ENCODE measurements at places on chromosomes 6 and 20. TPM values are rescaled to one million over a fixed set of nuclear protein-coding genes. Genes with fewer than 3 reads are reported as not detected.
A peak's percentile ranks its signal among the peaks of the same experiment; 100 is the strongest.

DNA sequence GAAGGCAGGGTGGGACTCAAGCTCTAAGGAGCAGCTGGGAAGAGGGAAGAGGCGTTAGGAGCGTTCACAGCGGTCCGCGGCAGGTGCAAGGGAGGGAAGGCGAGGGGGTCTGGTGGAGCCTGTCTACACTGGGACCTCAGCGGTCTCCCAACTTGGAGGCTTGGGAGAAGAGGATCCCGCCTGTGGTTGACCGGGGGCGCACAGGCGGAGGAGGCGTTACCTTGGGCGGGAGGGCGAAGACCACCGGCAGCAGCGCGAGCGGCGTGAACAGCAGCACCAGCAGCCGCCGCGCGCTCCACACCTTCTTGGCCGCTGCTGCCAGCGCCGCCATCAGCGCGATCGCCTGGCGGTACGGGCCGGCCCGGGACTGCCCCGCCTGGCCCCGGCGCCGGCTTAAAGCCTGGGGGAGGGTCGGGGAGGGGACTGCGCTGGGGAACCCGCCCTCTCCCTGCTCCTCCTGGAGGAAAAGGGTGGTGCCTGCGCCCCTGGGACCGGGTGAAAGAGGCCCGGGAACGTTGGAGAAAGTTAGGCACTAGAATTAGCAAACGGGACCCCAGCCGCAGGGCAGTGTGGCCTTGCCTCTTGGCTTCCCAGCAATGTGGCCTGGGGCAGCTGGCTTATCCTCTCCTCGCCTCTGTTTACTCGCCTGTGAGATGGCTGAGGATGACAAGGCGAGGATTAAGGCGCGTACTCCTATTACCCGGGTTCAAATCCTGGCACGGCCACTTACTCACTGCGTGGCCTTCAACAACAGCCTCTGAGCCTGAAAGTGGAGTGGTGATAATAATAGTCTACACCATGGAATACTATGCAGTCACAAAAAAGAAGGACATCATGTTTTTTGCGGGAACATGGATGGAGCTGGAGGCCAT is at the start of gene SLC13A3:
Gene SLC13A3, minus strand, starts transcription at position 369 of the 872 bp plus-strand sequence. Its CDS starts 38 bp downstream, at position 331.
- no peak for DNase-seq

DNA sequence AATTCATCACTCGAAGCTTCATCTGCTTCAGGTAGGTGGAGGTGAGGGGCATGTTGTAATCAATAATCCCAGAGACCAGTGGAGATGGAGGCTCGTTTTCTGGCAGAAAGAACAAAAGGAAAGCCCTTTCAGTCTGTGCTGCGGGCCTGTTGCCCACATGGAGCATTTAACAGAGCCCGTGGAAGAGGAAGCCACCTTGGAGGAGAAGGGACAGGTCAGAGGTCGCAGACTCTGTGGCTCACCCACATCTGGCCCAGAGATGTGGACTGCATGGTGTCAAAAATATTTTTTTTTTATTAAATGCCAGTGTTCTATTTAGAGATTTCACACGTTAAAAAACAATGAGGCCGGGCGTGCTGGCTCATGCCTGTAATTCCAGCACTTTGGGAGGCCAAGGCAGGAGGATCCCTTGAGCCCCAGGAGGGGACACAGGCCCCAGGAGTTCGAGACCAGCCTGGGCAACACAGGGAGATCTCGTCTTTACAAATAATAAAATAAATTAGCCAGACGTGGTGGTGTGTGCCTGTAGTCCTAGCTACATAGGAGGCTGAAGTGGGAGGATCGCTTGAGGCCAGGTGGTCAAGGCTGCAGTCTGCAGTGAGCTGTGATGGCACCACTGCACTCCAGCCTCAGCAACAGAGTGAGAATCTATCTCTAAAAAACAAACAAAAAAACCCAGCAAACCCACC is 73.6 kb downstream of the NOL4L start:
- no peak for DNase-seq

DNA sequence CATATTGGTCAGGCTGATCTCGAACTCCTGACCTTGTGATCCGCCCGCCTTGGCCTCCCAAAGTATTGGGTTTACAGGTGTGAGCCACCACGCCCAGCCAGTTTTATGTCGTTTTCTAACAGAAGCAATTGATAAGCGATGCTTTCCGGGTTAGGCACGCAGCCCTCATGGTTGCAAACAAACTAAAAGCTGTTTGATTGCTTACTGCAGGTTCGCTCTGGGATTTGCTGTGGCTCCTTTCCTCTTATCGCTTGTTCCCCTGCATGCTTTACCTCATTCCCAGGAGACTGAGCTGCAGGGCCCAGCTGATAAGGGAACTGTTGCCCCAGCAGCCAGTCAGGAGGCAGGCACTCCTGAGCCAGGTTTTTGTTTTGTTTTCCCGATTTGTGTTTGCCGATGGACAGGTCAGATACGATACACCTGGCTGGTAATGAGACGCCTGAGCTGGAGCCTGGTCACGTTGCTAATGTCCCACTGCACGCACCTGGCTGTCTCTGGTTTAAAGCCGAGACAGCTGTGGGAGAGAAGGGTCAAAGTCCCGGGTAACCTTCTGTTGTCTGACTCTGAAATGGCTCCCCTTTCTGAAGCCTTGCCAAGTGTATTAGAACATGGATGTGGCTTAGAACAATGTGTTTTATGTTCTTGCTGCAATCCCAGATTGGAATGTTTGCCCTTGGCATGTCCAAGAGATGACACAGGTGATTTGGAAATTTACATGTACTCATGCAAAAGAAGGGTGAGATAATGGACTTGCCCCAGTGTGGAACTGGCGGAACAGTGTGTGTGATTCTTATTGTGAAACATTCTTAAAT is 19.9 kb downstream of the DSP start:
- no peak for DNase-seq

GRCh38 chr20:62745279-62745951 is 36.8 kb downstream of the NTSR1 start:
- DNase-seq = no peak

DNA sequence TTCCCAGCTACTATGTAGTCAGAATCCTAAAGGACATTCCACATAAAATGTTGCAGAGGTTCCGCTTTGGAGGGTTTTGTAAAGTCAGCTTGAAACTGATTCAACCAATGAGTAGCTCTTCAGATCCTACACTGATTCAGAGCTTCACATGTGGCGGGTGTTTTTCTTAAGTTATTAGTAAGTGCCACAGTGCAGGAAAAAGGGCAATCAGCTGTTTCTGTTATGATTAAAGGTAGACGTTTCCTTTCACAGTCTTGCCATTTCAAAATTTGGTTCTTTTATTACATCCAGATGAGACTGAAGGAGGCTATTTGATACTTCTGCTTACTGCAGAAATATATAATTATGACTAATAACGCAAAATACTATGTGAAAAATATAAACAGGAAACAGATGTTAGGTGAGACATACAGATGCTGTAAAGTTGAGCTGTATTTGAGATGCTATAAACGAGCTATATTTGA is 443.9 kb downstream of the CDKAL1 start:
- DNase-seq = no peak

- DNase-seq = peak; percentile 29
Measured at GRCh38 chr20:6590891-6591637, 176.4 kb upstream of the BMP2 start.

DNA sequence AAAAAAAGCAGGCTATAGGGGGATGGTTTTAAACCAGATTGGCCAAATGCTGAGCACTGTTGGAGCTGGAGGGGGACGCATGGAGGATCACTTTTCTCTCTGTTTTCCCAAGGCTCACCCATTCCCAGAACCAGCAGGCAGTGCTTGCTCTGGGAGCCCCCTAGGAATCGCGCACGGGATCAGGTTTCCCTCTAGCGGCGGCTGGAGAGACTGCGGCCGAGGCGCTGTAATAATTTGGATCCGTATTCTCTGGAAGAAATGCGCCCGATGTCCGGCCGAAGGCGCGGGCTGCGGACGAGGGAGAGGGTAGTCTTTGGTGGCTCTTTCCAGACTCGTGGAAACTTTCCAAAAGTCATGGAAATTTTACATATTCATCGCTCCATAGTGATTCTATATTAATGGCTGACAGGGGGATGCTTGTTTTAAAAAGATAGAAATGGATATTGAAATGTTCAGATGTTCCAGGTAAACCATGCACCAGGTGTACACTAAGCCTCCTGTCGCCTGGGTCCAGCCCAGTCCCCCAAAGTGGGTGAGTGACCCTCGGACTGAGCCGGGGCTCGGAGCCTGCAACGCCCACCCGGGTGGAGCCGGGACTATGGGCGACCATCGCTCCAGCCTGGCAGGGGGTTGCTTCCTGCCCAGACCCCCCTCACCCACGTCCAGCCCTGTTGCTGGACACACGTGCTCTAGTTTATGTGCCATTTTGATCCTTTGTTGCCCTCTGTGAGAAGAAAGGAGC is 78.7 kb upstream of the PHACTR3 start:
- peak; percentile 10 for DNase-seq

DNA sequence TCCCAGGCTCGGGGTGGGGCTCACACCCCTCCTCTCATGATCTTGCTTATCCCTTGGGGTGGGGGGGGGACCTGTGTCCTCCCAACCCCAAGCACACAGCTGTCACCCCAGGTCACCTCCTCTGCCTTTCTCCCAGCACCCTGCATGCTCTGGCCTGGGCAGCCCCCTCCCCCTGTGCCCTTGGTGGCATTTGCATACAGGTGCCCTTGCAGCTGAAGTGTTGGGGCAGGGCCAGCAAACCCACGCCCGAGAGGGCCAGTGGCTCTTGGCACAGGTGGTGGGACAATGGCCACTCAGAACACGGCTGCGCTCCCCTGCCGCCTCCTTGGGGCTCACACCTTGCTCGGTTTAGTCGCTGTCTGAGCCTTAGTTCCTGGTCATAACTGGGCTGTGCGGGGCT is 11.3 kb upstream of the MYT1 start:
- DNase-seq = no peak

GRCh38 chr20:62015540-62016288 is 50.0 kb downstream of the TAF4 start:
- no peak for DNase-seq

GRCh38 chr6:166852451-166852975 is 103.8 kb downstream of the RNASET2 start:
- no peak for DNase-seq

GRCh38 chr20:51360451-51361201 is 181.9 kb downstream of the NFATC2 start:
- no peak for DNase-seq

DNA sequence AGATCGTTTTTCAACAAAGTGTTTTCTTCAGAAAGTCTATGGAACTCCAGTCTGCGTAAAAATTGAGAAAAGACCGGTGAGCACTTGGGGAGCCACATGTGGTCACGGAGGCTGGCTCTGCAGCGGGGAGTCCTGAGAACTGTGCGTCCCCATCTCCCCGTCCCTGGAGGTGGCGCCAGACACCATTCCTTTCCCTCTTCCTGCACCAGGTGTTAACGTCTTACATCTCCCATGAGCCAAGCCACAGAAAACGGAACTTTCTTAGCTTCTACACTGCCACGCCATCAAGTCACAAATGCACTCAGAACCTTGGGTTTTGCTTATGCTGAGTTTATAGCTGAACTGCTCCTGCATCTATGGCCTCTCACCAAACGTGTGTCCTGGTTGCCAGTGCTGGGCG is 62.6 kb downstream of the GINS1 start:
- no peak for DNase-seq

- DNase-seq = no peak
Measured at GRCh38 chr6:169782966-169783365, 31.5 kb downstream of the ERMARD start.

- no peak for DNase-seq
Measured at GRCh38 chr6:146047371-146047770, 18.5 kb downstream of the GRM1 start.

- DNase-seq = no peak
Measured at GRCh38 chr6:84652356-84653026, 111.9 kb downstream of the TBX18 start.

GRCh38 chr20:58340853-58341252 is 31.3 kb downstream of the RAB22A start:
- no peak for DNase-seq

- no peak for DNase-seq
Measured at GRCh38 chr6:138769102-138769676, 4.4 kb upstream of the CCDC28A start.

GRCh38 chr6:35044761-35045421 is 96.2 kb downstream of the TCP11 start:
- DNase-seq = no peak

DNA sequence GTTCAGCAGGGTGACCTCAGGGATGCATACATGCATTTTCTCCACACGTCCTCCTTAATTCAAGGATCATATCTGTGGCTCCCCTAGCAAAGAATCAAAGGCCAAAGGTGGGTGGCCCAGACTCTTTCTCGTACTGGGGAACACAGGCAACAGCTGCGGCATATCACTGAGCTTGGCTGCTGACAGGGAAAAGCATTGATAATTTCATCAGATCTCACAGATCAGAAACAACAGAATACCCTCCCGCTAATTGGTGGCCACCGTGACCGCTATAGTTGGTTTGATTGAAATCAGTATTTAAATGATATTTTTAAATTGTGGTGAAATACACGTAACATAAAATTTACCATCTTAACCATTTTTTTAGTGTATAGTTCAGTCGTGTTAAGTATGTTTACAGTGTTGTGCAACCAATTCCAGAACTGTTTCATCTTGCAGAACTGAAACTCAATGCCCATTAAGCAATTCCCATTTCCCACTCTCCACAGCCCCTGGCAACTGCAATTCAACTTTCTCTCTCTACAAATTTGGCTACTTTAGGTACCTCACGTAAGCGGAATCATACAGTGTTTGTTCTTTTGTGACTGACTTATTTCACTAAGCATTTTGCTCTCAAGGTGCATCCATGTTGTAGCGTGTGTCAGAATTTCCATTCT is 74.7 kb upstream of the TMEM170B start:
- DNase-seq = no peak

DNA sequence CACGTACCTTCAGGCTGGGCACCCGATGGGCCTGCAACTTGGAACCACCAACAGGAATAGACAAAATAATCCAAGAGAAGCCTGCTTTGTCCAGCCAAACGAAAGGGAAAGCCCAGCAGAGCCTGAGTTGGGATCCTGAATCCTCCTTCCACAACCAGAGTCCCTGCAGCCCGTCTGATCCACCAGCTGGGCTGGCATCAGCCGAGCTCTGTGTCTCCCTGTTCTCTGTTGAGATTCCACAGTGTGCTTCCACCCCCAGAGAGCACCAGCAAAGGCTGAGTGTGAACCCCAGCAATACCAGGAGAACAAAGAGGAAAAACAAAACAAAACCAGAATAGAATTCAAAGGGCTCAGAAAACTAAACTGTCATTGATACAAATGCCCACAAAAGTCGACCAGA is 104.2 kb upstream of the PRND start:
- no peak for DNase-seq

GRCh38 chr6:19028201-19028600 is 641.1 kb downstream of the RNF144B start:
- DNase-seq = no peak

DNA sequence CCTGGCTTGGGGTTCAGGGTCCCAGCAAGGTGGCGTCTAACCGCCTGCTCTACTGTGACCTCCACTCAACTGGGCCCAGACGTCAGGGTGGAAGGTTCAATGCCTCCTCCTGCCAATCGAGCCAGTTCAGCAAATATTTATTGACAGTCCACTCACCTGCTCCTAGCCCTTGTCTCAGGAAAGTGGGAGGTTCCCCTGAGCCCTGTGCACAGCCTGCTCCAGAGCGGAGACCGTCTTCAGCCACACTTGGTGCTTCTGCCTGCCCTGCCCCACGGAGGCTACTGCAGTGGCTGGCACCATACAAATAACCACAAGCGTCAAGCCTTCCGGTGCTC is 6.1 kb downstream of the CCDC167 start:
- no peak for DNase-seq

Gene PRRC2A
- total RNA-seq = 53.7 TPM

Gene CD24
- total RNA-seq = 283 TPM

Gene MOCS3
- 4.9 TPM for total RNA-seq

Gene TRERF1
- total RNA-seq = 12.1 TPM

Gene PRRT1
- 0.42 TPM for total RNA-seq

Gene OR2J2
- not detected for total RNA-seq

Gene CST4
- not detected for total RNA-seq

Gene PTP4A1
- total RNA-seq = 63.4 TPM

Gene PCIF1
- 11.5 TPM for total RNA-seq
